ENCODE measurements at places on chromosomes 1 and 21. TPM values are rescaled to one million over a fixed set of nuclear protein-coding genes. Genes with fewer than 3 reads are reported as not detected.

The STIL gene
- total RNA-seq, result 10.9 TPM

The PLCH2 gene
- total RNA-seq, result 0.19 TPM

The DYNLT5 gene
- total RNA-seq, result not detected

The EIF3I gene
- 278 TPM for total RNA-seq

The PTGFR gene
- not detected for total RNA-seq

The CRB1 gene
- 0.06 TPM for total RNA-seq

The HES2 gene
- 4.7 TPM for total RNA-seq

The GPR153 gene
- 1.1 TPM for total RNA-seq

The CD101 gene
- total RNA-seq, result 0.25 TPM

The SLC16A4 gene
- 41.3 TPM for total RNA-seq

The TIPRL gene
- total RNA-seq, result 31.8 TPM

The CR2 gene
- not detected for total RNA-seq

The HES3 gene
- total RNA-seq, result not detected

The ZNF648 gene
- total RNA-seq, result not detected

The THEMIS2 gene
- 0.82 TPM for total RNA-seq

The MPC2 gene
- 79.8 TPM for total RNA-seq

The NRIP1 gene
- total RNA-seq, result 20.2 TPM

The PTPRC gene
- total RNA-seq, result not detected

The LCE3D gene
- 1.3 TPM for total RNA-seq

The FMO2 gene
- not detected for total RNA-seq

The ARID4B gene
- total RNA-seq, result 11.1 TPM

The KCNA2 gene
- 0.06 TPM for total RNA-seq

The TNFSF18 gene
- not detected for total RNA-seq

The TMPRSS15 gene
- not detected for total RNA-seq

The UMODL1 gene
- not detected for total RNA-seq

The UBL4B gene
- not detected for total RNA-seq

The GJB5 gene
- not detected for total RNA-seq

The DHX9 gene
- 171 TPM for total RNA-seq

The FCER1G gene
- total RNA-seq, result not detected

The FMO1 gene
- not detected for total RNA-seq

The ATPAF1 gene
- 33.4 TPM for total RNA-seq

The ZNF644 gene
- total RNA-seq, result 12.9 TPM

All from A549 treated with RU486 at 1 μM for 4 hours (cell line).